ENCODE measurements at places on chromosomes 3 and 15. TPM values are rescaled to one million over a fixed set of nuclear protein-coding genes. Genes with fewer than 3 reads are reported as not detected.
A peak's percentile ranks its signal among the peaks of the same experiment; 100 is the strongest.

ITGA11 gene
- not detected for polyA plus RNA-seq

GRCh38 chr3:29747991-29748390 is 467.1 kb downstream of the RBMS3 start:
- no peaks in the 10 kb centered on the region for H3K27me3 ChIP-seq
- DNase-seq, result no peak
- no peak overlapping the region for H3K4me3 ChIP-seq

COL7A1 gene
- polyA plus RNA-seq, result not detected

COL6A6 gene
- polyA plus RNA-seq, result not detected

LINGO1 gene
- not detected for polyA plus RNA-seq

FOXP1 gene
- polyA plus RNA-seq, result 68.2 TPM

- H3K27ac ChIP-seq, result no peak overlapping the region
- no peaks in the 10 kb centered on the region for H3K36me3 ChIP-seq
- H3K4me1 ChIP-seq, result no peaks in the 10 kb centered on the region
Observed at GRCh38 chr3:88509582-88509981, 359.8 kb downstream of the C3orf38 start.

DNA sequence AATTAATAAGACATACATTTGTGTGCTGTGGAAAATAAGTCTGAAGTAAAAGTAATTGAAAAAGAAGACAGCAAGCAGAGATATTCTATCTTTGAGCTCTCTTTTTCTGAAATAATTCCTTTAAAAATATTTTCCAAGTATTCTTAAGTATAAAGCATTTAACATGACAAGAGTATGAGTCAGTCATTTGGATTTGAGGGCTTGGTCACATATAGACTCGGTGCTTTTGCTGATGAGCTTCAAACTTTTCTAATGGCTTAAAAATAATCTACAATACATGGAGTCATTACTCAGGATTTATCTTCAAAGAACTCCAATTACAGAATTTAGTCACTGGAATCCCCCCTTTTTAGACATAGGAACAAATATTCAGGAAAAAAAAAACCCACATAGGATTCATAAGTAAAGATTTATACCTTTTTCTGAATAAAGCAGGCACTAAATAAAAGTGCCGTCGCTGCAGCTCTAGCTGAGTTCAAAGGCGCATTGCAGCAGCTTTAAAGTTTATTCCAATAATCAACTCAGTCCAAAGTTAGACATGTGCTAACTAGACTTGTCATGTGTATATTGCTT is 147.5 kb downstream of the CTNNB1 start:
- no peaks in the 10 kb centered on the region for H3K36me3 ChIP-seq
- H3K27ac ChIP-seq, result no peak overlapping the region
- no peak overlapping the region for H3K4me3 ChIP-seq

GRCh38 chr15:53233801-53234200 is 443.7 kb upstream of the ONECUT1 start:
- H3K4me1 ChIP-seq, result no peaks in the 10 kb centered on the region
- DNase-seq, result no peak
- no peak overlapping the region for H3K27ac ChIP-seq

CYP11A1 gene
- not detected for polyA plus RNA-seq

EXOG gene
- polyA plus RNA-seq, result 19.6 TPM

RPS27L gene
- polyA plus RNA-seq, result 198 TPM

GRCh38 chr3:139456386-139456785 is 19.9 kb downstream of the RBP2 start:
- H3K4me1 ChIP-seq, result no peaks in the 10 kb centered on the region
- DNase-seq, result no peak
- no peaks in the 10 kb centered on the region for H3K36me3 ChIP-seq
- H3K4me3 ChIP-seq, result no peak overlapping the region
- H3K27me3 ChIP-seq, result no peaks in the 10 kb centered on the region
- H3K27ac ChIP-seq, result no peak overlapping the region

- peaks cover 51% of the 10 kb centered on the region for H3K4me1 ChIP-seq
- peak overlapping the region; percentile 91 for H3K27ac ChIP-seq
- peak overlapping the region; percentile 92 for H3K4me3 ChIP-seq
- peak; percentile 7 for DNase-seq
Observed at GRCh38 chr15:72227720-72228119, 3.3 kb downstream of the PKM start.

DNA sequence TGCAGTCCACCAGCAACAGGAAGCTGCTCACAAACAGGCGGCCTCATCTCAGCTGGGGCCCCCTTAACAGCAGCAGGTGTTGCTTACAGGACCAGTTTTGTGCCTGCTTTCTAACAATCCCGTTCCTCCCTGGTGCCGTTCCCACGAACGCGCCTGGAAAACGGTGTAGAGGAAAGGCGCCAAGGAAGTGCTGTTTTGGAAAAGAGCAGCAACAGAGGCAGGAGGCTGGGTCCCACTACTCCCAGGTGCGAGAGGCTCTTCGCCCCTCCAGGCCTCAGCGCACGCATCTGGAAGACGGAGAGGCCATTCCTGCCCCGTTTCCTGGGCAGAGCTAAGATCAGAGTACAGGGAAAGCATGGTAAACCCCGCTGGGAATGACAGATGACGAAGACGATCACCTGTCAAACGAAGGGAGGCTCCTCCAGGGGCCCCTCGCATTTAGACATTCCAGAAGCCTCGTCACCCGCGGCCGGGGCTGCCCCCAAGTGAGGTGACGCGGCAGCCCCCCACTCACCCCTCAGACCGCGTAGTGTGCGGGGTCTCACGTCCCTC is 603 bp downstream of the SCAPER start:
- no peaks in the 10 kb centered on the region for H3K36me3 ChIP-seq
- H3K4me1 ChIP-seq, result peaks cover 49% of the 10 kb centered on the region
- H3K4me3 ChIP-seq, result peak overlapping the region; percentile 90
- H3K27me3 ChIP-seq, result peaks cover 6% of the 10 kb centered on the region
- DNase-seq, result peak; percentile 16

PRRT3 gene
- 3.4 TPM for polyA plus RNA-seq

LPP gene
- 6.5 TPM for polyA plus RNA-seq

DNA sequence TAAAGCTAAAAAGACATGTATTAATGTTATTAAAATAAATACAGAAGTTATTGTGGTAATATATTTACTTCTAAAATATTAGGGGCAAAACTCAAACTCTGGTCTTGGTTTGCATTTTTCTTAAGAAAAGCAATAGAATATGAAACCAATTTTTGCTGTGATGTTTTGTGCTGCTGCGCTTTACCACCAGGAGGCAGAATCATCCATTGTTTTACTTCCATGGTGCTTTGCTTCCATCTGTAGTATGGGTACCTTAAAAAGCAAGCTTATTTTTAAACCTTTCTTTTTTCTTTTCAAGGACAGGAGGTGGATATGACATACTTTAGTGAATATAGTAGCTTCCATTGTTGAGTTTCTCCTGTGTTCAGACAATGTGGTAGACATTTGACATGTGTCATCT is 46.6 kb upstream of the MRPL3 start:
- DNase-seq, result no peak
- no peak overlapping the region for H3K4me3 ChIP-seq
- no peak overlapping the region for H3K27ac ChIP-seq

GRCh38 chr3:126849768-126850167 is 133.1 kb upstream of the PLXNA1 start:
- no peak overlapping the region for H3K27ac ChIP-seq
- peaks cover 3% of the 10 kb centered on the region for H3K27me3 ChIP-seq
- DNase-seq, result no peak

DNA sequence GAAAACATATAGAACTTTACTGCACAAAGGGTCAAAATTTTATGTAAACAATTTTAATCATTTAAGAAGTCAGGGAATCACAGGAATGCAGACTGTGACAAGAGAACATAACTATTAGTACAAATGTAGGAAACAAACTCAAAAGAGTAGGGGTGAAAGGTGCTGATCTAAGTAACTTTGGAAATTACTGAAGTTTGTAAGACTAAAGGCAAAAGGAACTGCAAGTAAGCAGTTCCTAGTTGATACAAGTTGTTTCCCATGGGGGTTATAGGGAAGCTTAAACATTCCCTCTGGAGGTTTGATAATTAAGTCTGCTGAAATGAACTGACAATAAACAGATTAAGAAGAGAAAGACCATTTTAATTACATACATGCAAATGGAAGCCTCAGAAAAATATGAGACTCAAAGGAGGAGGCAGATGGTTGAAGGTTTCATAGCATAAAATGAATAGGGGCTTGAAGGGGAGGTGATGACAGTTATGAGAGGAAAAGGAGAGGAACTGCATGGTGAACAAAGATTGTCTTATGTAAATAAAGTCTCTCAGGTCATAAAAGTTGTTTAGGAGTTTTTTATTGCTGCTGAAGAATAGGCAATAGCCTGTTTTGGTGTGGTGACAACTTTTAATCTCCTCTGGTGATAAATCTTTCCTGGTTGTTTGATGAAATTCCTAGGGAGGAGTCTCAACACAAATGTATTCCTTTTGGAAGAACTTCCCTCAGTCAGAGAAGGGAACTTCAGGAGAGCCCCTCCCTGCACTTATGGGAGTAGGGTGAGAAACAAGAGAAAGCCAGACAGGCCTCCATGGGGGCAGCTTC is 17.1 kb downstream of the SETMAR start:
- no peak for DNase-seq
- H3K27me3 ChIP-seq, result no peaks in the 10 kb centered on the region
- H3K4me3 ChIP-seq, result no peak overlapping the region

AHSG gene
- not detected for polyA plus RNA-seq

DNA sequence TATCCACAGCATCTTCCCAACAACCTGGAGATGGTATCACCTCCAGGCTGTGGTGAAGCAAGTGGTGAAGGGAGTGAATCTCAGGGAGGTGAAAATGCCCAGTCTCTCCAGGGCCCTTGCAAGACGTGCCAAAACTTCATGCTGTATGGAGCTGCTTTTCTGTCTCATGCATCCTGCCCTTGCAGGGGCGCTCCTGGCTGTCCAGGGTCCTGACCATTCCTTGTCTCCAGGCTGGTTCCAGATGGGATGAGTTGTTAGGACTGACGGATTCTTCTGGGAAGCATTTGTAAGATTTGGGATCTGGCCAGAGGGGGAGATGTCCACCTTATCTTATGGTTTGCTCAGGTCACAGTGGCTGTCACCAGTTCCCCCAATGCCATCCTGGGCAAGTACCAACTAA is 15.8 kb downstream of the TGM4 start:
- no peaks in the 10 kb centered on the region for H3K36me3 ChIP-seq
- H3K27me3 ChIP-seq, result peaks cover 2% of the 10 kb centered on the region
- DNase-seq, result no peak
- no peaks in the 10 kb centered on the region for H3K4me1 ChIP-seq
- H3K27ac ChIP-seq, result no peak overlapping the region

DNA sequence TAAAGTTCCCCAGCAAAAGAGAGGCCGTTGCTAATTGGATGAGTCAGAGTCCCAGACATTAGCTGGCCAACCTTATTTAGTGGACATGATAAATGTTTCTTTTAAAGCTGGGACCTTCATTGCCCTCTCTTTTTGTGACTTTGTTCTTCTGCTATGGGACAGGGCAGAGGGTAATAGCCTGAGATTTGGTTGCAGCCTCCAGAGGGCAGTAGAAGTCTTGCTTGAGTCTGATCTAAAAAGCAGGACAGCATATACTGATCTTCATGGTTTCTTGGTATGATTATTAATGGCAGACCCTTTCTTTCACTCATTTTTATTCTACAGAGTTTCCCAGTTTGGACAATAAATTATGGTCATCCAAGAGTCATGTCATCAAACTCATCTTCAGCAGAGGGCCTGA is 25.1 kb upstream of the ZKSCAN7 start:
- peaks cover 5% of the 10 kb centered on the region for H3K27me3 ChIP-seq
- no peak for DNase-seq
- no peak overlapping the region for H3K4me3 ChIP-seq
- H3K4me1 ChIP-seq, result no peaks in the 10 kb centered on the region
- H3K36me3 ChIP-seq, result no peaks in the 10 kb centered on the region

DNA sequence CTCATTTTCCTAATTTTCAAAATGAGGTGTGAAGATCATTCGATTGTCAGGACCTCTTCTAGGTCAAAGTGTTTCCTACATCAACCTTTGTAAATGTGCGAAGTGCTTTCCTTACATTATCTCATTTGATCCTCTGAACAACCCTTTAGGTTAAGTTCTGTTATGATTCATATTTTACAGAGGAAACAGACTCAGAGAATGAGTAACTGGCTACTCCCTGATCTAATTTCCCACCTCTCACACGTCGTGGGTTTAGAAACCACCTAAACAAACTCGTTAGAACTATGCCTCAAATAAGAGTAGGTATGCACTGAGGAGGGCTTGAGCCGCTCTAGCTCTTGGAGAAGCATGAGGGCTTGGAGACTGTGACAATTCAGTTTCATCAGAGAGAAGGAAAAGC is 148.6 kb downstream of the CD47 start:
- H3K36me3 ChIP-seq, result no peaks in the 10 kb centered on the region
- DNase-seq, result peak; percentile 20
- H3K4me1 ChIP-seq, result peaks cover 12% of the 10 kb centered on the region
- H3K27me3 ChIP-seq, result no peaks in the 10 kb centered on the region

ZNF654 gene
- 13.6 TPM for polyA plus RNA-seq

DNA sequence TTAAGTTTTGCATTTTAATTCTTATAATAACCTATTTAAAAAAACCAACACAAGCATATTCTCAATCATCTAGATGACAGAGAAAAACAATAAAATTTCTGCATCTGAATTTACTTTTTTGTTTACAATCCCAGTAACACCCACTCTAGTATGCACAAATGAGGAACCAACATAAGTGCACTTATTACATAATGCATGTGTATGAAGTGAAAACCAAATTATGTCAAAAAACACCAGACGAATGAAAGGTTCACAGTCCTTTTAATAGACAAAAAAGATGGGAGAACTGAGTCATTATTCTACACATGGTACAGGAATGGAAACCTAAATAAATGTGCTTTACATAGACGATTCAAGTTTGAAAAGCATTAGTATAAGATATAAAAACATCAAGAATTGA is 91.7 kb downstream of the NR1I2 start:
- H3K4me3 ChIP-seq, result no peak overlapping the region
- H3K36me3 ChIP-seq, result peaks cover 5% of the 10 kb centered on the region

DNASE1L3 gene
- not detected for polyA plus RNA-seq

- no peak overlapping the region for H3K4me3 ChIP-seq
- H3K27ac ChIP-seq, result no peak overlapping the region
- no peak for DNase-seq
- peaks cover 2% of the 10 kb centered on the region for H3K27me3 ChIP-seq
- H3K4me1 ChIP-seq, result no peaks in the 10 kb centered on the region
Observed at GRCh38 chr3:156803952-156804741, 22.0 kb upstream of the LEKR1 start.

DNA sequence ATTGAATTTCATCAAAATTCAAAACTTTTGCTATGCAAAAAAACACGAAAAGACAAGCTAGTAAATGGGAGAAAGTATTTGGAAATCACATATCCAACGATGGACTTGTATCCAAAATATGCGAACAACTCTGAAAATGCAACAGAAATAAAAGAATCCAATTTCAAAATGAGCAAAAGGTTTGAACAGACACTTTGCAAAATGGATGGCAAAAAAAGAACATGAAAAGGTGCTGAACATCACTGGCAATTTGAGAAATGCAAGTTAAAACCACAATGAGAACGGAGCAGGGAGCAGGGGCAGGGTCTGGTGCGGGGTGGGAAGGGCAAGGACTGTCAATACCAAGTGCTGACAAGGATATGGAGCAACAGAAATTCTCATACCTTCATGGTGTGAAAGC is 23.1 kb upstream of the FOXP1 start:
- no peak overlapping the region for H3K4me3 ChIP-seq
- H3K36me3 ChIP-seq, result no peaks in the 10 kb centered on the region
- H3K27me3 ChIP-seq, result no peaks in the 10 kb centered on the region
- H3K27ac ChIP-seq, result no peak overlapping the region
- no peaks in the 10 kb centered on the region for H3K4me1 ChIP-seq
